ENCODE measurements at places on chromosomes 1 and 21. TPM values are rescaled to one million over a fixed set of nuclear protein-coding genes. Genes with fewer than 3 reads are reported as not detected.

UBL4B gene
- not detected for total RNA-seq

- no peak for DNase-seq
- no peak overlapping the region for H3K4me3 ChIP-seq
- no peaks in the 10 kb centered on the region for H3K27me3 ChIP-seq
- no peak overlapping the region for H3K27ac ChIP-seq
- H3K4me1 ChIP-seq: no peaks in the 10 kb centered on the region
Observed at GRCh38 chr1:33206340-33206739, 24.5 kb upstream of the TRIM62 start.

GRCh38 chr1:79825551-79825950 is 819.0 kb upstream of the ADGRL4 start:
- no peak overlapping the region for H3K27ac ChIP-seq
- no peaks in the 10 kb centered on the region for H3K4me1 ChIP-seq
- no peak for DNase-seq

CRYBG2 gene
- 12.8 TPM for total RNA-seq

GRCh38 chr1:76238094-76238628 is 163.6 kb downstream of the ST6GALNAC3 start:
- H3K4me3 ChIP-seq: no peak overlapping the region
- no peaks in the 10 kb centered on the region for H3K36me3 ChIP-seq
- H3K4me1 ChIP-seq: no peaks in the 10 kb centered on the region
- DNase-seq: no peak

LCE6A gene
- total RNA-seq: not detected

TCP10L gene
- 1.2 TPM for total RNA-seq

C8A gene
- total RNA-seq: not detected

- no peak overlapping the region for H3K27ac ChIP-seq
- H3K4me1 ChIP-seq: no peaks in the 10 kb centered on the region
- H3K27me3 ChIP-seq: no peaks in the 10 kb centered on the region
- no peak for DNase-seq
Observed at GRCh38 chr1:7424352-7424890, 346.7 kb upstream of the VAMP3 start.

NME7 gene
- 4.1 TPM for total RNA-seq

TFF3 gene
- 4,154 TPM for total RNA-seq

- no peaks in the 10 kb centered on the region for H3K27me3 ChIP-seq
- no peak overlapping the region for H3K4me3 ChIP-seq
- H3K36me3 ChIP-seq: no peaks in the 10 kb centered on the region
- no peaks in the 10 kb centered on the region for H3K4me1 ChIP-seq
- H3K27ac ChIP-seq: no peak overlapping the region
Observed at GRCh38 chr1:116001739-116002487, 25.6 kb downstream of the SLC22A15 start.

DNA sequence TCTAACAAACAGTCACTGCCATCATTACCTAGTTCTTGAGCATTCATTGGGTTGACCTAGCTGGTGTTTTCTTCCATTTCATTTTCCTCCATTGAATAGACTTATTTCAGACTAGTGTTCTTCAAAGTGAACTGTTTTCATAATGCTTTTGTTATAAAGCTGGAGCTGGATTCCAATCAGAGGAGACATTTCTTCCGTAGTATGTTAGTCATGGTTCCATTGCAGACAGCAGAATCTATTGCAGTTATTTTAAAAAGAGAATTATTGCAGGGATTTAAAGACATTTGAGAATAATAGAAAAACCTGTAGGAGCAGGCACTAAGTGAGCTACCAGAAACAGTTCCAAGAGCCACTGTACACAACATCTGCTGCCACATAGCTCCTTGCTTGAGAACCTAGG is 50.0 kb downstream of the HHAT start:
- H3K27ac ChIP-seq: no peak overlapping the region
- no peaks in the 10 kb centered on the region for H3K27me3 ChIP-seq
- H3K4me3 ChIP-seq: no peak overlapping the region
- H3K4me1 ChIP-seq: no peaks in the 10 kb centered on the region
- H3K36me3 ChIP-seq: no peaks in the 10 kb centered on the region

GRCh38 chr1:24765308-24765988 is 20.2 kb downstream of the CLIC4 start:
- H3K4me1 ChIP-seq: no peaks in the 10 kb centered on the region
- DNase-seq: no peak
- no peak overlapping the region for H3K4me3 ChIP-seq
- H3K27ac ChIP-seq: no peak overlapping the region
- no peaks in the 10 kb centered on the region for H3K27me3 ChIP-seq
- no peaks in the 10 kb centered on the region for H3K36me3 ChIP-seq

DNA sequence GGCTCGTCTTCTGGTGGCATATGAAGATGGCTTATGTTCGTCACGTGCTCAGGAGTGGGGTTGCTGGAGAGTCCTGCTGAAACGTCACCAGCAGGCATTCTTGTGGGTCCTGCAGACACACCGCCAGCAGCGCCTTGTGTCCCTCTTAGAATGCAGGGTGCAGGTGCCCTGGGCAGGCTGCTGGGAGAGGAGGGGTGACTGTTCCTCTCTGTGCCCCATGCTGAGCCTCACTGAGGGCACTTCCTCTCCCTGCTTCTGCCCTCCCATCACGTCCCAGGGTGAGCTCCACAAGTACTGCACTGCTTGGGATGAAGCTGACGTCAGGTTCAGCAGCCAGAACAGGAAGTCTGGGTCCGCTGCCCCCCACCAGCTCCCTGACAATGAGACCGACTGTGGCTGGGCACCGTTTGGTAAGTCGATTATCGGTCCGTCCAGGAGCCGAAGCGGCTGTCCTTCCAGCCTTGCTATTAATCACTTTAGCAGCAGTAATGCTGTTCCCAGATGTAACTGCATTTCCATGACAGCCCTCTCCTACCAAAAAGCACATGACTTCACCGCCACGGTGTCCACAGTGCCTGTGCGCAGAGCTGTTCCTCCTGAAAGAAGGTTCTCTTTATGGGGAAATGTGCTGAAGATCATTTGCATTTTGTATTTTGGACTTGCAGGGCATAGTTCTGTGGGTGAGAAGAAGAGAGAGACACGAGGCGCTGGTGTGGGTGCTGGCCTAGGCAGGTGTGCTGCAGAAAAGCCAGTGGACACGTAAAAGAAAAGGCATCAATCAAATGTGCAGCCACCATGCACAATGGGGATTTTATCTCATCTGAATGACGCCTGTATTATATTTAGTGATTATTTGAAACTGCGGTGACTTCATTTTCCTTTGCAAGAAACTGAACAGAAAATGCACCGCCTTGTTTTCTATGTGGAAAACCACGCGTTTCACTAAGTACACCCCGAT is 21.0 kb downstream of the SLC37A1 start:
- H3K4me3 ChIP-seq: no peak overlapping the region
- H3K4me1 ChIP-seq: peaks cover 9% of the 10 kb centered on the region
- peaks cover 4% of the 10 kb centered on the region for H3K36me3 ChIP-seq
- peak overlapping the region; percentile 35 for H3K27ac ChIP-seq

- no peak overlapping the region for H3K27ac ChIP-seq
- no peaks in the 10 kb centered on the region for H3K36me3 ChIP-seq
- H3K4me3 ChIP-seq: no peak overlapping the region
- no peaks in the 10 kb centered on the region for H3K4me1 ChIP-seq
- DNase-seq: peak; percentile 9
Observed at GRCh38 chr1:30290581-30290980, 432.8 kb downstream of the MATN1 start.

CD101 gene
- 1.8 TPM for total RNA-seq

DNA sequence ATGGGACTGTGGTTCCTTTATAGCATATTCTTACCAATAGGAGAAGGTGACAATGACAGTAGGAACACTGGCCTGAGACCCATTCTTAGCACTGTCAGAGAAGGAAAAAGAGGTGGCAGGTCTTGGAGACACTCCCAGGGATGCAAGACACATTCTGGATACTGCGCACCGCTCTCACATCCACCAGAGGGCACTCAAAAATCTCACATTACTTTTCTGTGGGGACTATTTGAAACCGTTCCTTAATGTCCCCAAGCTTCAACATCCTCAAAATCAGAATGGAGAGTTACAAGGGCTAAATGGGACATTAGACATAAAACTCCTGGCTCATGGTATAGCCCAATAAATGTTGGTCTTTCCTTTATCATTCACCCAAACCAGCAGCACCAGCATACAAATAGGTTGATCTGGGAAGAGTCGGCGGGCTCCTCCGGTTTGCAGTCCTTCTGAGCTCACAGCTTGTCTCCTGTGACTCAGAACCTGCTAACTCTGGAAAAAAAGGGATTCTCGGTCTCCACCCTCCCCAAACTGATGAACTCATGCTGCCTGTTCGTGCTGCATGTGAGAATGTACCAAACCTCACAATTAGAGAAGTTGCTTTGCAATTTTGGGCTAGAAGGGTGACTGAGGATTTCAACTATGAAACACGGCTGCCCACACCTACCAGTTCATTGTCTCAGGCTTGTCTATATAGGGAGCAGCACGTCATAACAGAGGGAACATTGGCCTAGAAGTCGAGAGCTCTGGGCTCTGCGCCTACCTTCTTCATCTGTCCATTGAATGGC is 40.2 kb downstream of the IL12RB2 start:
- H3K27ac ChIP-seq: no peak overlapping the region
- no peaks in the 10 kb centered on the region for H3K27me3 ChIP-seq
- H3K4me1 ChIP-seq: no peaks in the 10 kb centered on the region
- H3K36me3 ChIP-seq: no peaks in the 10 kb centered on the region

ALX3 gene
- not detected for total RNA-seq

S100A10 gene
- 1,313 TPM for total RNA-seq

GRCh38 chr1:53048960-53049573 is 12.9 kb upstream of the PODN start:
- no peak overlapping the region for H3K4me3 ChIP-seq
- DNase-seq: no peak
- H3K4me1 ChIP-seq: no peaks in the 10 kb centered on the region
- H3K27me3 ChIP-seq: no peaks in the 10 kb centered on the region
- no peak overlapping the region for H3K27ac ChIP-seq

MPZ gene
- 2.7 TPM for total RNA-seq

GRCh38 chr1:54671985-54672608 is 30.5 kb downstream of the MROH7 start:
- no peaks in the 10 kb centered on the region for H3K4me1 ChIP-seq
- no peaks in the 10 kb centered on the region for H3K36me3 ChIP-seq
- no peak overlapping the region for H3K4me3 ChIP-seq
- no peak overlapping the region for H3K27ac ChIP-seq

DNA sequence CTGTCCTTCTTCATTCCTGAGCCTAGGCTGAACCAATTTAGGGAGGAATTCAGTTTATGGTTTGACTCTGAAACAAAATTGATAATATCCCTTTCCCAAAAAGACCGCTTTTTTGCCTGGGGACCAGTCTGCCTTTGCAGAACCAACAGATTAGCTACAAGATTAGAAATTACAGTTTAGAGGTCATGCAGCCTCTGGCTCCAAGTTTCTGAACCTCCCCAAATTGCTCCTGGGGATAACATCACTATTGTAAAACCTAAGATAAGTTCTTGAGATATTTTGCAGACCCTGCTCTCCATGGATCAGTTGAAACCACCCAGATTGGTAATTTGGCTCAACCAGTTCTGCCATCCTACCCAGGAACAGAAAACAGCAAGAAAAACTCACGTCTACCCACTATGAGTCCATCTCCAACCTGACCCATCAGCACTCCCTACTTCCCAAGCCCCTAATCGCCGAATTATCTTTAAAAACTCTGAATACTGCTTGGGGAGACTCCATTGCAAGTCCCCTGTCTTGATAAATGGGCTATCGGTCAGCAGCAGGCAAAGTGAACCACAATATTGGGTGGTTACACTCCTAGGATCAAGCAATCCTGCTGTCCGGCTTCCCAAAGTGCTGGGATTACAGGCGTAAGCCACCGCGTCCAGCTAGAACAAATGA is 605 bp upstream of the RABGGTB start:
- H3K36me3 ChIP-seq: no peaks in the 10 kb centered on the region
- H3K4me3 ChIP-seq: peak overlapping the region; percentile 44
- DNase-seq: no peak
- peak overlapping the region; percentile 75 for H3K27ac ChIP-seq

DNA sequence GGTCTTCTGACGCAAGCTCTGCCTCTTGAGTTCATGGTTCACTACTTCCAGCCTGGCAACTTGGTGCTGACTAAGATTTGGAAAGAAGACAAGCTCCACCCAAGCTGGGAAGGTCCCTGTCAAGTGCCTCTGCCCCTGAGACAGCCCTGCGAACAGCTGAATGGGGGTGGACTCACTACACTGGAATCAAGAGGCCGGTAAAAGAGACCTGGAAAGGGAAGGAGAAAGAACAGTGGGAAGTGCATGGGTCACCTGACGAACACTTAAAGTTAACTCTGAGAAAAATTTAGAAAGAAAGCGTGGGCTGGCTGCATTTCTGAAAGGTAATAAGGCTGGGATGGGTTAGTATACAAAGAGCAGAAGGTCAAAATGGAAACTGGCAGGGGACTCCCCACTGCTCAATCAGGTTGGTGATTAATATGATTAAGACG is 26.1 kb upstream of the ZNF496 start:
- H3K27me3 ChIP-seq: no peaks in the 10 kb centered on the region
- no peak overlapping the region for H3K4me3 ChIP-seq
- H3K27ac ChIP-seq: no peak overlapping the region
- no peak for DNase-seq
- no peaks in the 10 kb centered on the region for H3K4me1 ChIP-seq
- H3K36me3 ChIP-seq: no peaks in the 10 kb centered on the region

DNA sequence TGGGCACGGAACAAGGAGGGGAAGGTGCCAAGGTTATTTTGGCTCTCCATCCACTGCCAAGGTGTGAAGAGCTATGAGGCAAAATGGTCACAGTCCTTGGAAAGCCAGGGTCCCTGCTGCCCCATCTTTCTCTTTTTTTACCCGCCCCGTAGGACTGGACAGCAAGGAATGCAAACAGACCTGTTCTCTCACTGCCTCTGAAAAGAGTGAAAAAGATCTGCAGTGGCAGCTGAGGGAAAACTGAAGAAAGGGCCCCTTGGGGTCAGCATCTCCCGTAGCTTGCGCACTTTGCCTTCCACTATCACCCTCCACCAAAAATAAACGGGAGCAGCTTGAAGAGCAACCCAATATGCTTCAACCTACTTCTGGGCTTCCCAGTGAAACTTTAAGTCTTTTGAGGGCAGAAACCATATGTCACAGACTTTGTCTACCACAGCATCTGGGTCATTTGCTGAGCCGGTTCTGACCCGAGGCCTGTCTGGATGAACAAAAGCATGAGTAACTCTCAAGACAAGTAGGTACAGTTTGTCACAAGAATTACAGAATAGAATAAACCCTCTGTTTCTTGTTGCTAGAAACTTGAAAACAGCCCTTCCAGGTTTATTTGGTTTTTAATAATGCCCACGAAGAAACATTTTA is 9.4 kb upstream of the KIF14 start:
- no peaks in the 10 kb centered on the region for H3K36me3 ChIP-seq
- no peaks in the 10 kb centered on the region for H3K4me1 ChIP-seq
- no peaks in the 10 kb centered on the region for H3K27me3 ChIP-seq

- H3K4me3 ChIP-seq: no peak overlapping the region
- H3K36me3 ChIP-seq: no peaks in the 10 kb centered on the region
- no peaks in the 10 kb centered on the region for H3K4me1 ChIP-seq
Observed at GRCh38 chr21:38979271-38980121, 173.8 kb downstream of the ETS2 start.

SLC35A3 gene
- 206 TPM for total RNA-seq

All from colonic mucosa (tissue), 4 donors.